ENCODE measurements at places on chromosomes 6 and 20. TPM values are rescaled to one million over a fixed set of nuclear protein-coding genes. Genes with fewer than 3 reads are reported as not detected.

Gene PAK1IP1
- 17.5 TPM for total RNA-seq

Gene RIPPLY2
- total RNA-seq = not detected

Gene SLC35D3
- total RNA-seq = under 0.01 TPM

Gene ADTRP
- total RNA-seq = 1.1 TPM

Gene TAP1
- 62.0 TPM for total RNA-seq

Gene NMBR
- 0.28 TPM for total RNA-seq

Gene MEI4
- not detected for total RNA-seq

Gene DEFB124
- not detected for total RNA-seq

Gene POLH
- total RNA-seq = 31.6 TPM

Gene HDGFL1
- total RNA-seq = not detected

Gene GID8
- total RNA-seq = 43.1 TPM

Gene BANF2
- total RNA-seq = not detected

Gene LPIN3
- total RNA-seq = 7.9 TPM

Gene HTR1B
- under 0.01 TPM for total RNA-seq

Gene NKX2-2
- not detected for total RNA-seq

Gene UNC5CL
- not detected for total RNA-seq

Gene TMEM151B
- not detected for total RNA-seq

Gene OPN5
- total RNA-seq = not detected

Gene NOX3
- not detected for total RNA-seq

Gene SNX5
- total RNA-seq = 118 TPM

Gene RTF2
- total RNA-seq = 85.7 TPM

Gene TMEM170B
- total RNA-seq = 1.7 TPM

Gene CD109
- 5.8 TPM for total RNA-seq

Gene NKX2-4
- not detected for total RNA-seq

Gene KIFC1
- 52.1 TPM for total RNA-seq

Gene NCOA7
- 57.8 TPM for total RNA-seq

Gene RMND1
- total RNA-seq = 56.9 TPM

Gene UBD
- total RNA-seq = not detected

Gene MYB
- 0.28 TPM for total RNA-seq

Gene HLA-DMA
- 6.2 TPM for total RNA-seq

Gene HLA-DRB1
- 3.7 TPM for total RNA-seq

Gene PAQR8
- total RNA-seq = 6.2 TPM

Gene SRMS
- not detected for total RNA-seq

Gene KIAA1755
- total RNA-seq = 2.5 TPM

Gene VIP
- not detected for total RNA-seq

Gene APOBEC2
- not detected for total RNA-seq

Gene SLC22A7
- total RNA-seq = not detected

Gene SMIM13
- 12.5 TPM for total RNA-seq

Gene OTOR
- not detected for total RNA-seq

Data from regular cardiac myocyte (primary cell).